ENCODE measurements at places on chromosomes 3 and 15.

DNA sequence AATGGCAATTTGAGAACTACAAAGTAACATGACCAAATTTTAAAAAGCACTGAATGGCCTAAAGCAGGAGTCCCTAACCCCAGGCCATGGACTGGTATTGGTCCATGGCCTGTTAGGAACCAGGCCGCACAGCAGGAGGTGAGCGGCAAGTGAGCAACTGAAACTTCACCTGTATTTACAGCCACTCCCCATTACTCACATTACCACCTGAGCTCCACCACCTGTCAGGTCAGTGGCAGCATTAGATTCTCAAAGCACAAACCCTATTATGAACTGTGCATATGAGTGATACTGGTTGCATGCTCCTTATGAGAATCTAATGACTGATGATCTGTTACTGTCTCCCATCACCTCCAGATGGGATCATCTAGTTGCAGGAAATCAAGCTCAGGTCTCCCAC, 48.8 kb downstream of the SENP7 start:
- no peak for DNase-seq

DNA sequence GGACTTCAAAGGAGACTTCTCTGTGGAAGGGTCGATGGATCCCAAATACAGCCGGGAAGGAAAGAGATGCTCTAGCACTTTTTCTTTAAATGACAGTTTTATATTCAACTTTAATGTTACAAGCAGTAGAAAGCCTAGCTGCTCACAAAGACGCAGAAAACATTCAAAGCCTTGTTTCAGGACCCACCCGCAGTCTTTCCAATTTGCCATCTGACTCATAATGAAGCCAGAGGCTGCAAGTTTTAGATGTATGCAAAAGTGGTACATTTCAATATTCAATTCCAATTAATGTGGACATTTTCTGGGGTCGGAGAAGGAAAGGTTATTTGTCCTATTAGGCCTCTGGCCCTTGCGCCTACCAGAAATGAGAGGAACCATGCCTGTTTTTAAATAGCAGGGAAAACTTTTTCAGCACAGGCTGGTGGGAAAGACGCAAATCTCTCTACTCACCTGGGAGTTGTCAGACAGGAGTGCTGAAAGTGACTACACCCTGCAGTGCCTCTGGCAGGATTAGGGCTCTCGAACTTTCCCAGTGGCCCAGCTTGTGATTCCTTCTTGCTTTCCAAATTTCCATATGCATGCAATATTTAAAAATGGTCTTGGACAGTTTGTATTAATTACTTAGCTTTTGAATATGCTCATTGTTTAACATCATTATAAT, 117.4 kb upstream of the MBNL1 start:
- DNase-seq = peak; percentile 11

- no peak for DNase-seq
Measured at GRCh38 chr15:87326269-87326668, 930.3 kb downstream of the NTRK3 start.

DNA sequence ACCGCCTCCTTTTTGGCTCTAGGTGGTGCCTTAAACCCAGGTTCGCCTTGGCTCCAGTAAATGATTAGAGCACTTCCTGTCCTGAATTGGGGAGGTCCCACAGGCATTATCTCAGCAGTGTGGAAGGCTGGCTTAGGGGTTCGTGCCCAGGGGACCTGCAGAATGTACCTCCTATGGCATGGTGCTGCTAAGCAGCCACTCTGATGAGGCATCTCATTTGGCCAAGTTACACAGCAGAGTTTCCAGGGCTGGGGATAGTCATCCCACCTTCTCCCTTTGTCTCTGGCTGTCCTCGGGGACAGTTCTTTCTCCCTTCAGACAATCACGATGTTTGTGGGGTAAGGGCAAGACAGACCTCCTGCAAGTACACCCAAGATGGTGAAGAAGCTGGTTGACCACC, 371.2 kb downstream of the VPS13C start:
- DNase-seq = no peak

DNA sequence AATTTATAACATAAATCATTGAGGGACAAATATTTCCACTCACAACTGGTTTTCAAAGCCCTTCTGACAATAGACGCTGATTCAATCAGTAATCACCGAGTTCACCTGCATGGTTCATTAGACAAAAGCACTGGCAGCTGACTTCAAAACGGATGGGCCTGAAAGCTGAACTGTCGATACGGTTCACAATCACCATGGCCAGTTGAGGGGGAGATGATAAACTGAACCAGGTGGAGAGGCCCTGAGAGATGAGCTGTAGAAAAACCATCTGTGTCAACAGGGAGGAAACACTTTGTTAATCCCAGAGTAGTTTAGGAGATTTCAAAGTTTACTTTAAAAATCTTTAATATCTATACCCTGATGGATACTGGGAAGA, 75.0 kb downstream of the PEX5L start:
- no peak for DNase-seq

GRCh38 chr15:85702321-85703101, 92.2 kb downstream of the KLHL25 start:
- no peak for DNase-seq
